Kidney (tissue), 22 donors: ENCODE measurements at places on chromosomes 4 and X. TPM values are rescaled to one million over a fixed set of nuclear protein-coding genes. Genes with fewer than 3 reads are reported as not detected.
A peak's percentile ranks its signal among the peaks of the same experiment; 100 is the strongest.

DNA sequence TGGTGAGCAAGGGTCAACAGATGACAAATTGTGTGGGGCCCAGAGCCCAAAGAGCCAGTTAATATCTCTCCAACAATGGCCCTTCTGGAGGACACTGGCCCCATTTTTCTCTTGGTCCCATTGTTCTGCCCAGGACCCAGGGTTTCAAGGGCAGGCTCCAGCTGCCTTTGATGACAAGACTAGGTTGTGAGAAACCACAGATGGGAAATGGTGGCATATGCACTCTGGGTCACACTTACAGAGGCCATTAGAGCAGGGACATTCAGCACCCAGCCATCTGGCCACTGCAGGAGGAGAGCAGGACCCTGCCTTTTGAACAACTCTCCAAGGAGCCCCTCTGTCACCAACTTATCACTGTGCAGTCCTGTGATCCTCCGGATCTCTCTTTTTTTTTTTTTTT lies 49.7 kb upstream of the KIAA1210 start:
- H3K27me3 ChIP-seq, result no peaks in the 10 kb centered on the region
- H3K36me3 ChIP-seq, result no peaks in the 10 kb centered on the region
- DNase-seq, result no peak
- H3K27ac ChIP-seq, result no peak overlapping the region

Gene CYP2U1
- total RNA-seq, result 5.9 TPM

- H3K27ac ChIP-seq, result no peak overlapping the region
- H3K36me3 ChIP-seq, result no peaks in the 10 kb centered on the region
- H3K4me3 ChIP-seq, result no peak overlapping the region
- peak; percentile 76 for DNase-seq
- no peaks in the 10 kb centered on the region for H3K27me3 ChIP-seq
Observed at GRCh38 chr4:30714408-30715031, 5.6 kb upstream of the PCDH7 start.

DNA sequence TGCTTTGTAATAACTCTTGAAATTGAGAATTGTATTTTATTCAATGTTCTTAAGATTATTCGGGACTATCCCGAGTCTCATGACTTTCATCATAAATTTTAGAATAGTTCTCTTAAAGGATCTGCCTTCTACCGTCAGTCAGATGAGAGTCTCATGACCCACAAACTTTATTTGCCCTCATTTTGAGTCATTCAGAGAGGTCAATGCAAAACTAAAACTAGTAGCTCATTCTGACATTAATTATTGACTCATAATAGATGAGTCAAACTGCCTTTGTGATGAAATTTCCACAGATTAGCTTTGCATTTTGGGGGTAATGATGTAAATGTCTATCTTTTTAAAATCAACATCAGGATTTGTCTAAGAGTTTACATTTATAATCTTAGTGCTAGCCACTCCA lies 1527.3 kb downstream of the TECRL start:
- DNase-seq, result no peak
- no peak overlapping the region for H3K27ac ChIP-seq
- H3K4me1 ChIP-seq, result no peaks in the 10 kb centered on the region
- H3K4me3 ChIP-seq, result no peak overlapping the region

- DNase-seq, result no peak
- H3K27me3 ChIP-seq, result no peaks in the 10 kb centered on the region
- H3K27ac ChIP-seq, result no peak overlapping the region
- no peak overlapping the region for H3K4me3 ChIP-seq
Observed at GRCh38 chrX:124829930-124830329, 483.6 kb downstream of the SH2D1A start.

DNA sequence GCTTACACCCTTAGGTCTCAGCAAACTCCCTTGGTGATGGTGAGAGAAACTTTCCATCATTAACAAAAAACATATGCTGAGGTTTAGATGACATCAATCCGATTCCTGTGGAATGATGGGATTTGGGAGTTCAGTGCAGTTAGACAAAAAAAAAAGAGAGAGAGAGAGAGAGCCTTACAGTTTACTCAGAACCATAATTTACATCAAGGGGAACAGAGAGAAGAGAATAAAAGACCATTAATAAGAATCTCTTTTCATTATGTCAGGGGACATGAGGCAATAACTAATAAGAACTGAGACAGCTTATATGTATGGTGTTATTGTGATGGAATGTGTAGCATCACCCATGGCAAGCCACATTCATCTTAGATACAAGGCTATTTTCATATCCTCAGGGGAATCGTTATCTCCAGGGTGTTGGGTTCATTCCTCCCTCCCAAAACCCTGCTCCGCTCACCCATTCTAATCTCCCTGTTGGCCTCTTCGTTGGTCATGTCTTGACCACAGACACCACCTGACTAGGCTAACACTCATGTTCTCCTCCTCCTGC lies 175.7 kb upstream of the MXRA5 start:
- no peak overlapping the region for H3K4me3 ChIP-seq
- peaks cover 2% of the 10 kb centered on the region for H3K27me3 ChIP-seq
- no peaks in the 10 kb centered on the region for H3K4me1 ChIP-seq
- no peak for DNase-seq
- no peak overlapping the region for H3K27ac ChIP-seq

DNA sequence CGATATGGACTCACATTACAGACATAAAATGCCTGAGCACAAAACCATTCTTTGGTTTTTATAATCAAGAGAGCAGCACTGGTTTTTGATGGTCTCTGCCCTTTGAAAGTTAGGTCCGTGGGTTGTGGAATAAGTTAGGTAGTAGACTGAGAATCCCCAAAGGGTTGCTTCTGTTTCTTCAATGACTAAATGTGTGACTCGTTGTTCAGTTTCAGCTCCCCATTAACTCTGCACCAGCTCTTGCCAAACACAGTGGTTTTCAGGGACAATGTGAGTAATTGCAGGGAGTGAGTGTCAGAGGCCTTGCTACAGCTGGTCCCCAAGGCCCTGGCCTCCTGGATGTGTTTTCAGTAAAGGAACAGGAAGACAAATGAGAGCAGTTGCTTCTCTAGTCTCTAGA lies 24.8 kb downstream of the SMIM20 start:
- H3K27me3 ChIP-seq, result no peaks in the 10 kb centered on the region
- no peaks in the 10 kb centered on the region for H3K36me3 ChIP-seq
- H3K4me1 ChIP-seq, result no peaks in the 10 kb centered on the region
- DNase-seq, result no peak
- H3K27ac ChIP-seq, result no peak overlapping the region

DNA sequence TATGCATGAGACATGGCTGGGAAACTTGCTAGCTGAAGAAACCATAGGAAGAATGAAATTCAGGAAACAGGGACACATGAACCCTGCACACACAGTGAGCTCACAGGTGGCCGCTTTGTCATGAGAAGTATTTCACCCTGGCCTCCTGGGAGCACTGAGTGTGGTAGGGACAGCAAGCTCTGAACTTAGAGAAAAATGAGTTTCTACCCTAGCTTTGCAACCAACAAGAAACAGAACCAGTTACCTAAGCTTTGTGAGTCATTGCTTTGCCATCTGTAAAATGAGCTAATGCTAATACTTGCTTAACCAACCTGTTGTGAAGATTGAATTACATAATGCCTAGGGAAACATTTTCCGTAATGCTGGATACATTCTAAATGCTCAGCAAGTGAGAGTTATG lies 206.6 kb upstream of the HS3ST1 start:
- no peaks in the 10 kb centered on the region for H3K27me3 ChIP-seq
- no peak for DNase-seq
- H3K4me3 ChIP-seq, result no peak overlapping the region
- H3K27ac ChIP-seq, result peak overlapping the region; percentile 28

DNA sequence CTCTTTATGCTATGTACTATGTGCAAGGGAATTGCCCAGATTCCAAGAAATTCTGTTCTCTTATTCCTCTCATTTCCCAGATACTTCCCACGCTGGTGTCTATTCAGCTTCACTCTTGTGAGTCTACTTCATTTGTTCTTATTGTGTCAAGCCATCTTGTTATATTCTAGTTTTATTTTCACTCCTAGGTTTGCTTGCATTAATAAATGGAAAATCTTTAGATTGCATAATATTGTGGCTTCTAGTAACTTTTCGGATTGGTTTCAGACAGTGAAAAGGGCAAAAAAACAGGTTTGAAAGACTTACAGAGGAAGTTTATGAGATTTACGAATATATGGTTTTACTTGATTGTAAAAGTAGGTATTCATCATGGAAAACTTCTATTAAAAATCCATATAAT lies 128.4 kb downstream of the BTC start:
- no peak overlapping the region for H3K27ac ChIP-seq
- H3K27me3 ChIP-seq, result no peaks in the 10 kb centered on the region
- no peaks in the 10 kb centered on the region for H3K36me3 ChIP-seq
- no peaks in the 10 kb centered on the region for H3K4me1 ChIP-seq

- H3K4me1 ChIP-seq, result no peaks in the 10 kb centered on the region
- no peaks in the 10 kb centered on the region for H3K36me3 ChIP-seq
- DNase-seq, result no peak
- H3K27ac ChIP-seq, result no peak overlapping the region
- no peak overlapping the region for H3K4me3 ChIP-seq
Observed at GRCh38 chr4:57156242-57156990, 46.2 kb upstream of the IGFBP7 start.
